ENCODE measurements at places on chromosomes 4 and X.

GRCh38 chr4:185016946-185017758 lies 1.1 kb upstream of the HELT start:
- no peak for DNase-seq

DNA sequence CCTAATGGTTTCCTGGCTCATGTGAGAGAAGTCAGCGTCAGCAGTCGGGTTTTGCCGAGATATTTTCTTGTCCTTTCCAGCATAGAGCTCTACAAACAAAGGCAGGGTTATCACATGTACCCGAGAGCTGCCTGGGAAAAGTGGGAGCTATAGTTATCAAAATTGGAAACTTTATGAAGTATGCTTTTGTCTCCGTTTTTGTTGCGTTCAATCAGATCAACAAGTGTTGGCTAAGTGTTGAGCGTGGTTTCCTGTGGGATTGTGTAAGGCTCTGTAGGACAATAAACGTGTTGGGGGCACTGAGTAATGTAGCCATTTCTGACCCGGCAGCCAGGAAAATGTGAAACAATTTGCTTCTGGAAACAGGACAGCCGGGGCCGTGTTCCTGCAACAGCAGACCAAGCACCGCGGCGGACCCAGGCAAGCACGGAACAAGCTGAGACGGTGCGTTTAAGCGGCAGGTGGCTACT lies at the start of gene BMX:
BMX (plus strand) TSS at position 311 of the 470 bp plus-strand sequence. CDS start 7,547 bp downstream, outside the sequence.
- DNase-seq: no peak

DNA sequence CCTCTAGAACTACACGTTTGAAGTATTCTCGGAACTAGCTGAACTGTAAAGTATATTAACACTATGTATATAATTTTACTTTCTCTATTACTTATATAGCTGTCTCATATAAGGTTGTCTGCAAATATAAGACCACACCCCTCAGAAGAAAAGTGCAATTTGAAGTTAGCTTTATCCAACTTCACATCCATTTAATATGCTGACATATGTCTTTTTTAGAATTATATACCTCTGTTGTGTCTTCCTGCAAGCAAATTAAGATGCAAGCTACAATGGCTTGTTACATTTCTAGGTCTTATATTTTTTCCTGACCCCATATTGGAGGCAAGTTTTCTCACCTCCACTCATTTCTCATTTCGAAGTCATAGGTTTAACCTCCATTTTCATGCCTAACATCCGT lies 349.0 kb upstream of the AGA start:
- DNase-seq: no peak

DNA sequence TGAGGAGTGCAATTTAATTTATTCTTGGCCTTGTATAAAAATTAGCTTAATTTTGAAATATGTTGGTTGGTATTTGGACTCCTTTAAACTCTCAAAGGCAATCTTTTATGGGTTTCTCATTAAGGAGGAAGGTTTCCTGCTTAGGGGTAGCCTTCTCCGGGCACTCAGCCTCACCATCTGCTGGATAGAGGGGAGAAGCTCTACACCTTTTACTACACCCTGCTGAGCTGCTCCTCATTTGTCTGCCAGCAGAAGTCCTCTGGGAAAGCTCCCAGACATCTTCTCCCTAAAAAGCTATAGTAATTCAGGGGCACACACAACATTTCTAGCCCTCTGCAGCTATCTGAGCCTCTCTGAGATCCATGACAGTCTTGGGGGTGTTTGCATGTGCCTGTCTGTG lies 179.1 kb downstream of the SOWAHB start:
- no peak for DNase-seq

DNA sequence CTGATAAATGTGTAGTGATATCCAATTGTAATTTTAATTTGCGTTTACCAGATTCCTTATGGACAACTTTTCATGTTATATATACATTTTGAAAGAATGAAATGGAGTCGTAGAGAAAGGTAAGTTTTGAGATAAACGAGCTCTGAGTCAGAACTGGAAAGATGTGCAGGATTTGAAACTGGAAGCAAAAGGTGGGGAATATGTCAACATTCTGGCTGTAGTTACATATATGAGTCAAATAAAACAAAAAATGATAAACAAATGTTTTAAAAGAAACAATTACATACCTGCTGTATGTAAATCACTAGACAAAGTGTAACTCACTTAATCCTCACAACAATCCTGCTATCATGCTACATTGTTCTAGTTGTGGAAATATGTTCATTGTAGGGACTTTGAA lies 84.0 kb downstream of the LPAR4 start:
- no peak for DNase-seq

- no peak for DNase-seq
Measured at GRCh38 chr4:79042079-79042674, 102.9 kb upstream of the PAQR3 start.

- DNase-seq: no peak
Measured at GRCh38 chr4:119643306-119644042, 14.9 kb upstream of the PDE5A start.

DNA sequence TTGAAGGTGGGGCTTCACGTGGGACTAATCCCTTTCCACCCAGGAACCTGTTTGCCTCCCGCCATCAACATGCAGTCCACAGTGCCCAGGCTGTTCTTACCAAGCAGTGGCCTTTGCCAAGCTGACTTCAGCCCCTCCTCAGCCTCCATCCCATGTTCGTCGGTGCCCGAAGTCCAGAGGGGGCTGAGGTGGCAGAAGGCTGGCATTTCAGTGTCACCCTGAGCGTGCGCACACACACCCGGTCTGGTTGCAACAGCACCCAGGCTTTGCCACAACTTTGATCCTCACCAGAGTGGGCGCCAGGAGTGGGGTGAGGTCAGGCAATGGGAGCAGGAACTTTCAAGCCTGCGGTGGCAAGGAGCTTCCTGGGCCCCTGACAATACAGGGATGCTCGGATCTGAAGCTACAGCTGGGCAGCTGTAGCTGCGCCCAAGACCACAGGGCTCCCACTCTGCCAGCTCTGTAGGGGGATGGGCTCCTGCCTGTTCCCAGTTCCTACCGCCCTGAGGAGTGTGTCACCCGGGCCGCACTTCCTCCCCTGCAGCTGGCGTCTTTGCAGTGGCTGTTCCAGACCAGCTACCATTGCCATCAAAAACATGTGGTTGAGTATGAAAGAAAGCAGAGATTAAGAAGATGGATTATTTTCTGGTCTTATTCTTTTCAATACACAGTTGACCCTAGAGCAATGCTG lies 428.0 kb downstream of the EPHA5 start:
- no peak for DNase-seq

- no peak for DNase-seq
Measured at GRCh38 chrX:155767051-155767875, 113.9 kb upstream of the VAMP7 start.

DNA sequence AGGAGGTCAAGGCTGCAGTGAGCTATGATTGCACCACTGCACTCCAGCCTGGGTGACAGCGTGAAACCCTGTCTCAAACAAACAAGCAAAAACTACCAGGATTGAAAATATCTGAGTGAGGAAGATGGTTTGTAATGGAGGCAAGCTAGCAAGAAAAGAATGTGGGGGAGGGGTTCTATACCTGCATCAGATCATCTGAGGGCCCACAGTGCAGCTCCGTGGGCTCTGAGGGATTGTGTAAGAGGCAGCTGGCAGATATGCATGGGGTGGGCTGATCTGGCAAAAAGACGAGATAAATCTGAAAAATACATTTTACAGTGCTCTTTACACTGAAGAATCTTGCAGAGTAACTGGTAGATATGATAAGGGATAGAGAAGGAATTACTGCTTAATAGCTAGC lies 28.9 kb upstream of the CHRNA9 start:
- DNase-seq: no peak

- DNase-seq: no peak
Measured at GRCh38 chr4:164550989-164551712, 202.8 kb upstream of the SMIM31 start.

DNA sequence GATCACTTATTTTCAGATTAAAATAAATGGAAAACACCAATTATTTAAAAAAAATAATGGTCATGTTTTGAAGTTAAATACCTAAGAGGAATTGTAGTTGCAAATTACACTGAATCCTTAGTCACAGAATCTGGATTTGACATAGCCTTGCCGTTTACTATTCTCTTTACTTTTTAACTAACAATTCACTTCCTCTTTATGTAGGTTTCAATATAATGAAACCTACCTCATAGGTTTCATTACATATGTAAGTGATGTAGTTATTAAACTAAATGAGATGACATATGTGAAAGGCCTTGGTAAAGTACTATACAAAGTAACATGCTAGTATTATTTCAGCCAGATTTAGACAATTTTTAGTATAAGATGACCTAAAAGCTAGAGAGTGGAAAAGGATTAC lies 6.5 kb downstream of the SPP1 start:
- no peak for DNase-seq

DNA sequence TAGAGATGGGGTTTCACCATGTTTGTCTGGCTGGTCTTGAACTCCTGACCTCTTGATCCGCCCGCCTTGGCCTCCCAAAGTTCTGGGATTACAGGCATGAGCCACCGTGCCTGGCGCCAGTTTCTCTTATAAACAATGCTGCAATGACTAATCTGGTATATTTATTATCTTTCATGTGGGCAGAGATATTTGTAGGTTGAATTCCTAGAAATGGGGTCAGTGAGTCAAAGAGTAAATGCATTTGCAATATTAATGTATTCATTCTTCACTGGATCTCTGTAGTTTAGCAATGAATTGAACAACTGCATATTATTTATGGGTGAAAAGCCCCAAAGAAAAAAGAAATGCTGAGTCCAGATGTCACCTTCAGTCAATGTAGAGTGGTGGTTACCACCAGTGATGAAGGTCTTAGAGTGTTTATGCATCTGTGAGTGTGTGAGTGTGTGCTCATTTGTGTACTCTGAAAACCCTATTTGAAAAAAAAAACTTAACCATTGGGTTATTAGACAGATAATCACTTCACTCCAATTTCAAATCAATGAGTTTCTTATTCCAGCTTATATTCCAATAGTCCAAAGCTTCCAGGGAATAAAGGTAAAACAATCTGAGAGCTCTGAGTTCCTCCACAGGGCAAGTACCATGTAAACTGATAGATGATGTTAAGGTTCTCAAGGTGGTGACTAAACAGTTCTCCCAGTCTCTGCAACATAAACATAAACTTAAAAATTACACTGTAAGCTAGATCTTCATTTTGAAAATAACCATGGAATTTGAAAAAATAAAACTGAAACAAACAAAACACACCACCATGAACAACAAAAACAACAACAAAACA lies 22.6 kb upstream of the CD38 start:
- no peak for DNase-seq

GRCh38 chr4:7464259-7464655 lies 29.5 kb upstream of the PSAPL1 start:
- DNase-seq: no peak

DNA sequence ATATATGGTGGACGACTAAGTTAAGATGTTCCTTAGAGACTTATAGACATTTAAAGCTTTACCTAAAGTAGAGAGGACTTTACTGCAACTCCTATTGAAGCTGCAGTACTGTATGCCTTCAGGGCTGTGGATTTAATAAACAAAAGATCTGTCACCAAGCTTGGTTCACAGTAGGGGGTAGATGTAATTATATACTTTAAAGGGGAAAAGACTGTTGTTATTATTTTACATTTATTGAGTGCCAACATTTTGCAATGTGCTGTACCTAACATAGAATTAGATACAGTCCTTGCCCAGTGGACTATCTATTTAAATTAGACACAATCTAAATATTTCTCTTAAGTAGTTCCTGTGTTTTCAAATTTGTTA lies 67.2 kb downstream of the SLIT2 start:
- DNase-seq: no peak

DNA sequence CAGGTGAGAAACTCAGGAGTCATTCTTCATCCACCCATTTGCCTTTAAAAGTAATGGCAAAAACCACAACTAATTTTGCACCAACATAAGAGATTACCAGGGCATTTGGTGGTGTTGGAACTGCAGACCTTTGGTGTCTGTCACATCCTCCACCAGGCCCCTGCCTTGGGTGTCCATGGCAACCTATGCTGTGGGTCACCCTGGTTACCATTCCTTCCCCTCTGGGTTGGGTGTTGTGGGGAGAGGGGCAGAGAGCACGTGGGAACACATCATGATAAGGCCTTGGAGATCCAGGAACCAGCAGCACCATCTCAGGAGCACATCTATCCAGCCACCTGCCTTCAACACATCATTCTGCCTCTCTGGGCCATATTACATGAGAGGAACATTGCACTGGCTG lies 77.3 kb downstream of the CHRNA9 start:
- no peak for DNase-seq

GRCh38 chr4:147943159-147943638 lies 211.3 kb downstream of the ARHGAP10 start:
- no peak for DNase-seq

GRCh38 chr4:97432551-97432950 lies 710.7 kb downstream of the STPG2 start:
- no peak for DNase-seq

- no peak for DNase-seq
Measured at GRCh38 chr4:6724421-6725111, 8.6 kb downstream of the BLOC1S4 start.

- DNase-seq: no peak
Measured at GRCh38 chr4:95729596-95729995, 110.3 kb upstream of the PDHA2 start.

DNA sequence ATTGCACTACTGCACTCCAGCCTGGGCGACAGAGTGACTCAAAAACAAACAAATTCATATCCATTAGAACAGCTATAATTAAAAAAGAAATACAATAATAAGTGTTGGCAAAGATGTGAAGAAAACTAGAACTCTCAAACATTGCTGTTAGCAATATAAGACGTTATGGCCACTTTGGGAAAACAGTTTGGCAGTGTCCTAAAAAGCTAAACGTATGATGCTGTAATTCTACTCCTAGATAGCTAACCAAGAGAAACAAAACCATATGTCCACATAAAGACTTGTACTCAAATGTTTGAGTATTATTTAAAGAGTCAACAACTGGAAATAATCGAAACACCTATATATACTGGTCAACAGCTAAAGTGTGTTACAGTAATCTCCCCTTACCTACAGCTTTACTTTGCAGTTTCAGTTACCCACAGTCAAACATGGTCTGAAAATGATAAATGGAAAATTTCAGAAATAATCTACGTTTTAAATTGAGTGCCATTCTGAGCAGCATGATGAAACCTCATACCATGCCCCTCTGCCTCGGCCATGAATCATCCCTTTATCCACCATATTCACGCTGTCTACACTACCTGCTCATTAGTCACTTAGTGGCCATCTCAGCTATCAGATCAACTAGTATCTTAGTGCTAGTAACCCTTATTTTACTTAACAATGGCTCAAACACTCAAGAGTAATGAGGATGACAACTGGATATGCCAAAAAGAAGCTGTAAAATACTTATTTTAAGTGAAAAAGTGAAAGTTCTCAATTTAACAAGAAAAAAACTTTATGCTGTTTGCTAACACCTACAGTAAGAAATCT lies 4.9 kb downstream of the ELF2 start:
- no peak for DNase-seq

All from activated CD4-positive, alpha-beta T cell treated with anti-CD3 and anti-CD28 coated beads for 24 hours (primary cell).